ENCODE measurements at places on chromosomes 11 and 22.

DNA sequence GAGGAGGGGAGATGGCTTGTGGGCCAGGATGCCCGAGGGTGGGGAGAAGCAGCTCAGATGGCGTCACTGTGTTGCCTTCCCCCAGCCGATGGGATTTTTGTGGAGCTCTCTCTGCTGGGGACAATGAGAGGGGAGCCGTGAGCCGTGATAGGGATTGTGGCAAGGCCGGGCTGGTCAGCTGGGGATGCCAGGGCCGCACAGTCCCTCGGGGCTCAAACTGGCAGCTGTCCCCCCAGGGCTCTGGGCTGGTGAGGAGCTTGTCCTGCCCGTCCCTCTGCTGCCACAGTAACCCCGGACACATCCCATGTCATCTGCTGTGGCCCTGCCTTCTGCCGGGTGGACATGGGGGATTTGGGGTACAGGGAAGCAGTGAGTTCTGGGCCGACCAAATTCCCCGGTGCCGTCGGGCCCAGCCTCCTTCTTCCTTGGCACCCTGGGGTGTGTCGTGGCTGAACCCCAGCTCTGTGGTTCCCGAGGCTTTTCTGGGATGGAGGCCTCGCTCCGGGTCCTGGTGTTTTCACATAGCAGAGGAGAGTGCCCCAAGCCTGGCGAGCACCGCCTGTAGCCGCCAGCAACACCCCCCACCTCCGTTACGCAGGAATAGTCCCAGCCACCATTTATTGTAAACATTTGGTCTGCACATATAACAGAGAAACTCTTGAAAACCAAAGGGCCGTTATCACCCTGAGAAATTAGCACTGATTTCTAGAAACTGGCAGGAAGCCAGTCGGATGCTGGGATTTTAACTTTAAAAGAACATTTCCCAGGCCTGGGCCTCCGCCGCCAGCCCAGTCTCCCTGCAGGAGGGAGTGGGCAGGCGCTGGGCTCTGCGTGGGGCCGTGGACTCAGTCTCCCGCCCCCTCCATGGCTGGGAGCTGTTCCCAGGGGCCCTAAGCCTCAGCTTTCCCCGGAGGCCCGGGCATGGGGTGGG, 9.9 kb downstream of the BRSK2 start:
- DNase-seq = no peak

DNA sequence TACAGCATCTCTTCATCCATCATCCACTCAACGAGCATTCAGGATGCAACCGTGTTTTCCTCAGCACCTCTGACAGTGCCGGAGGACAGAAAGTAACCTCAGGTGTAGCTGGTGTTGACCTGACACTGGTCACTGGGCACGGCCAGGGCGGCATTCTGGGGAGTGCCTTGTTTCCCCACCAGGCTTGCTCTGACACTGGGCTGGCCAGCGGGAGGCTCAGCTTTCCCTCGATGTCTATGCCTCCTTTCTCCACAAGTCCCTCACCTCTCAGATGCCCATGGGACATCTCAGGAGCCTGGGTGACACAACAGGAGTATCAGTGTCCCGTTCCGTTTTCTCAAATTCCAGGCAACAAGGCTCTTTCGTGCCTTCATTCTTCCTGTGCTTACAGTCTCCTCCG, 28.9 kb downstream of the CD6 start:
- DNase-seq = no peak

DNA sequence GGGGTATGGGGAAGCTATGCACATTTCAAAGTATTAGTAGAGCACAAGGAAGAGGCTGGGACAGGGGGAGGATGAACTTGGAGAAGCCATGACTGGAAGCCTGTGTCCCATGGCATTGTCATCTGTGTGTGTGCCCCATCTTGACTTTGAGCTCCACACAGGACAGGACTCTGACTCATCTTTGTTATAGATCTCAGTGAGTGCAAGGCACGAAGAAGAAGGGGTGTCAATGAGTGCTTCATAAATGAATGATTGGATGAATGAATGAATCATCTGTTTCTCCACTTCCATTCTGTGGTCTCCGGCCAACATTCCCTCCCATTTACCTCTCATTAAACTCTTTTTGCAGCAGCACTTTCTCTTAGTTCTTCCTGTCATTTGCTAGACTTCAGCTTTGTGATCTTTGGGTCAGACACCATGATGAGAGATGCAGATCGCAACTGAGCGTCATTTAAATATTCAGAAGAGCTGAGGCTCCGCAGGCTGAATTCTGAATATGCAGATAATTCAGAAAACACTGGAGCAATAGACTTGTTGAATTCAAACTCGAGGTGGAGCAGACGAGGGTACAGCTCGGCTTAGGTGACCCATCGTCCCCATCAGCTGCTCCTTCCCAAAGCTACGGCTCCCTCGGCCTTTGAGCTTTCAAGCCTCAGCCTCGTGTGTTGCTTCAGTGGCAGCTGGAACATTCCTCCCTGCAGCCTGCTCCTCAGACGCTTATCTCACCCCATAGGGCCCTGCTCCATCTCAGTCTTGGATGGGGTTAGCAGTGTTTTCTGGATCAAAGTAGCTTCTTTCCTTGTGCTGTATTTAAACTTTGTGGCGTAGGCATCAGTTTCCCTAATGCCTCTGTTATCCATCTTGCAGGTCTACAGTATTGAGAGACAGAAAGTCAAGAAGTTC, 30.8 kb downstream of the APOL3 start:
- no peak for DNase-seq

- DNase-seq = no peak
Observed at GRCh38 chr11:75594211-75594610, 32.2 kb downstream of the SERPINH1 start.

- DNase-seq = no peak
Observed at GRCh38 chr11:113532697-113533424, 57.7 kb upstream of the DRD2 start.

- DNase-seq = no peak
Observed at GRCh38 chr11:76206327-76207081, at the start of gene WNT11. TSS of gene WNT11 (minus strand) at chr11:76206502. CDS start at chr11:76206407, 95 bp downstream.

GRCh38 chr11:111220721-111221120, 24.8 kb upstream of the POU2AF2 start:
- DNase-seq = no peak

Data from stimulated activated CD8-positive, alpha-beta memory T cell treated with anti-CD3 and anti-CD28 coated beads, Interleukin-12 subunit alpha, Interleukin-12 subunit beta, amount 100 ng/mL, for 4 hours (primary cell).